ENCODE measurements at places on chromosomes 4 and X. TPM values are rescaled to one million over a fixed set of nuclear protein-coding genes. Genes with fewer than 3 reads are reported as not detected.

The PHOX2B gene
- not detected for total RNA-seq

The TBC1D25 gene
- total RNA-seq: 9.3 TPM

The TEX13B gene
- total RNA-seq: not detected

The MAGEA2 gene
- total RNA-seq: not detected

The ETDB gene
- not detected for total RNA-seq

The SMIM10 gene
- total RNA-seq: 0.17 TPM

The CTAG1B gene
- not detected for total RNA-seq

Measured in foreskin keratinocyte (primary cell).